AG09309 (cell line): ENCODE measurements at places on chromosomes 2 and 18.

GRCh38 chr2:225318440-225318839, 81.1 kb upstream of the NYAP2 start:
- DNase-seq = no peak

GRCh38 chr2:10346929-10347561, 44.3 kb downstream of the HPCAL1 start:
- DNase-seq = no peak

DNA sequence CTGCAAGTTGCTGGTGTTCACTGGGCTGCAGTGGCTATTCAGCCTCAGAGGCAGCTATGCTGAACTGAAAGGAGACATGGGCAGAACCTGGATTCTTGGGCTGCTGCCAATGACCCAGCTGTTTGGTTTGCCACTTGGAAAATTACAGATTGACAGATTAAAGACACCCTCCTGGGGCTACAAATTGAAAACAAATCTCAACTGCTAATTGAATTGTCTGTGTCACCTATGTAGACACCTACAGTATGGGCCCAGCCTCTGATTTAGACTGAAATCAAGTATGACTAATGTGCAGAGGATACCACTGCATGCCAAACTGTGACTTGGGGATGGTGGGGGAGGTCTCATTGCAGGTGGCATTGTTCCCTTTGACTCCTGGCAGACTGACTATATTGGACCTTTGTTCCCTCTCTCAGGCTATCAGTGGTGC, 42.8 kb downstream of the ITSN2 start:
- DNase-seq = no peak

- DNase-seq = no peak
Observed at GRCh38 chr18:50284255-50284885, 3.0 kb upstream of the MBD1 start.

- peak; percentile 70 for DNase-seq
Observed at GRCh38 chr2:31764169-31764568, 183.4 kb upstream of the SRD5A2 start.

DNA sequence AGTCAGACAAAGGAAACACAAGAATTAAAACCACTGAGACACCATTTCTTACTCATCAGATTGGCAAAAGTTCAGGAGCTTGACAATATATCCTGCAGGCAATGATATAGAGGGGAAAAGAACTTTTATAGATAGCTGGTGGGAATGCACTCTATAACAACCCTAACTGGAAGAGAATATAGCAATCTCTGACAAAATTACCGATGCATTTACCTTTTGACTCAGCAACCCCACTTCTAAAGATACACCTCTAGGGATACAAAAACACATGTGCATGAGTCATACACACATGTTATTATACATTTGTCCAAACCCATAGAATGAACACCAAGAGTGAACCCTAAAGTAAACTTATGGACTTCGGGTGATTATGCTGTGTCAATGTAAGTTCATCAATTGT, 79.4 kb upstream of the SRD5A2 start:
- no peak for DNase-seq

GRCh38 chr2:8345200-8345599, 336.7 kb upstream of the ID2 start:
- DNase-seq = no peak

GRCh38 chr18:80147037-80147417, 38.0 kb downstream of the ADNP2 start:
- DNase-seq = no peak
